ENCODE measurements at places on chromosomes 4 and X. TPM values are rescaled to one million over a fixed set of nuclear protein-coding genes. Genes with fewer than 3 reads are reported as not detected.

DNA sequence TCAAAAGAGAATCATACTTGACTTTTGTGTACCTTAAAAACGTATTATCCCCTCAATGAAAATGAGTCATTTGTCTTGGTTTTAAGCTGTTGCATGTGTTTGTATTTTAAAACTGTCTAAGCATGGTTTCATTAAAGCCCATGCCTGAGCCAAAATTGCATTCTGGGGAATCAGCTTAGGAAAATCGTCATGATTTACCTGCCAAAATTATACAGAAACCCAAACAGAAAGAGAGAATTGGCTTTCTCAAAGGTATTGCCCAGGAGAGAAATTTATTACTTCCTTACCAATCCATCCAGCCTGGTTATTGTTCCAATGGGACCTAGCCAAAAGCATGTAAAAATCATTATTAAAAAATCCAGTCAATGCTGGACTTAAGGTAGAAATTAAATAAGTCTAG is 37.6 kb downstream of the GPR174 start:
- no peak for DNase-seq

DNA sequence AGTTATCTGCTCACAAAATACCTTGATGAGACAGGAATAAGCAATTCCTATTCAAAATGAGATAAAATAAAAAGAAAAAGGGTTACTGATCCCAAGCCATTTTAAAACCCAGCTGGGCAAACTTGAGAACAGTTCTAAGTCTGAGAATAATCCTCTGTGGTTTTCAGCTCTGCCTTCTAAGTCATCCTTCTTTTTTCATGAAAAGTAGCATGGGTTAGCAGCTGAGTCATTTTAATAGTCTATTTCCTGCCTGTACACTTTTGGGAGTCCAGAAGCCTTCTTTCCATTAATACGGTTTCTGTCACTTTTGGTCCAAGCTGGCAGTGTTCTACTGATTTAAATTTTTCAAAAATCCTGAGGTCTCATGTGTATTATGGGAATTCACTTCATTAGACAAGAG is 374.3 kb downstream of the IQCM start:
- no peak for DNase-seq

DNA sequence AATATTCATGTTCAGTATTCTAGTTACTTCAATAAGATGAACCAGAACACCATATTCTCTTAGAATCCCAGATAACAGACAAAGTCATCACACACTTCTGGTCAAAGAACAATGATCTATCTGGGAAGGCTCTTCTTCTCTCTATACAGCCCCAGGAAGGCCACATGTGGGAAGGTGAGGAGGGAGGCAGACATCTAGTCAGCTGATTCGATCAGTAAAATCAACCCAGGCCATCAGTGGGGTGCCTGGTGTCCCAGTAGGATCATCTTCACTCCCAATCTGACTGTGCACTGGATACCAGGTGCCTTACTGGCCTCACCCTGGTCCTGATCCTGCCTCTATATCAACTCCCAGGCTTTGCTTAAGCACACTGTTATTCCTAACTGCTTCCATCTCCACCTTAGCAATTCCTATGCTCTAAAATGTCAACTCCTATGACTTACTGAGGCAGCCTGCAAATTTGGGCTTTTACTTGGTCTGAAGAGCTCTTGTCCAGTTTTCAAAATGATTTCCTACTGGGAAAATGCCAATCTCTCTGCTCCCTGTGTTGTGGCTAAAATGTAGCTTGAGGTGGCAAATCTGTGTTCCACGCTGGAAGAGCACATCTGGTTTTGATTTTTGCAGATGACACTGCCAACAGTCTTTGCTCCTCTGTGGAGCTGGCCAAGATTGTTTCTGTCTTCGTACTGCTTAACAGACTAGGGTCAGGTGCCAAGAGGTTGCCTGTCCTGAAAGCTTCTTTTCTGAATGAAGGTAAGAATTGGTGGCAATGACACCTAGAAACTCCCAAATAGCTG is 128.7 kb downstream of the MGST2 start:
- DNase-seq, result no peak

GRCh38 chr4:136742333-136742732 is 790.0 kb downstream of the PCDH18 start:
- DNase-seq, result no peak

- no peak for DNase-seq
Observed at GRCh38 chrX:136850441-136851175, 29.9 kb downstream of the RBMX start.

DNA sequence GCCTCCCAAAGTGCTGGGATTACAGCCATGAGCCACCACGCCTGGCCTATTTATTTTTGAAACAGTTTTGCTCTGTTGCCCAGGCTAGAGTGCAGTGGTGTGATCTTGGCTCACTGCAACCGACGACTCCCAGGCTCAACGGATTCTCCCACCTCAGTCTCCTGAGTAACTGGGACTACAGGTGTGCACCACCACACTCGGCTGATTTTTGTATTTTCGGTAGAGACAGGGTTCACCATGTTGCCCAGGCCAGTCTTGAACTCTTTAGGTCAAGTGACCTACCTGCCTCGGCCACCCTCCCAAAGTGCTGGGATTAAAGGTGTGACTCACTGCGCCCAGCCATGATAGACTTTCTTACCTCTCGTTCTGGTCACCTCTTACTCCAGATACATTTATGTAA is 124.0 kb downstream of the UBE2K start:
- no peak for DNase-seq

GRCh38 chr4:83010111-83010521 is 507 bp downstream of the LIN54 start:
- no peak for DNase-seq

GRCh38 chr4:3304831-3305609 is 12.2 kb downstream of the RGS12 start:
- no peak for DNase-seq

DNA sequence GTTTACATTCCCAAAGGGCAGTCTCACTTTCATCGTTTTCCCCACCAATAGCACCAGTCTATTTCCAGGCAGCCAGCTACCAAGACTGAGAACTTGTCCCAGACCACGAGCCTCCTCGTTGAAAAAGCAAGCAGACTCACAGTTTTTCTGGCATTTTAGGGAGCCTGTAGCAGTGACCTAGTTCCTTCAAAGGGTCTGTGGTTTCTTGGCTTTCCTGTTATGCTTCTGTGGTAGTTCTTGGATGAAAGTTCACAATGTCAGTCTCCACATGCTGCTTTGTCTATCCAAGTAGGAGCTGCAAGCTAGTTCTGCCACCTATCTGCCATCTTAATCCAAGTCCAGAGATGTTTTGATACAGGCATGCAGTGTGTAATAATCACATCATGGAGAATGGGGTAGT is 151.6 kb upstream of the ZC4H2 start:
- no peak for DNase-seq

L1CAM gene
- total RNA-seq, result 5.6 TPM

DNA sequence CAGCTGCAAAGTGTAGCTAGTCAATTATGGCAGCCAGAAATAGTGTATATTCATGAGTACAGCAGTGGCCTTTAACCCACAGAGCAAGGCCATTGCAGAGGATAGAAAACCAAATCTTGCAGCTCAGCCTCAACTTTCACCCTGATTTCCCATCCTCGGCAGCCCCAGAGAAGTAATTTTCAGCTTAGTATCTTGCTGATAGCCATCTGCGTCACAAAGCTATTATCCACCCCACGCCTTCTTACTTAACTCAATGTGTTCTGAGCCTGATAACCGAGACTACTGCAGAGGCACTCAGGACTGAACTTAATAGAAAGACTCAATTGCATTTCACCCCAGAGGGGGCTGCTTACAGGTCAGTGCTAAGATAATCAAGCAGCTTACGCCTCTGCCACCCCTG is 174.5 kb upstream of the MAOA start:
- DNase-seq, result no peak

SHOX gene
- not detected for total RNA-seq

Data from transverse colon (tissue), 4 donors.